Astrocyte of the hippocampus (primary cell): ENCODE measurements at places on chromosomes 12 and 14.

- DNase-seq, result peak; percentile 34
Observed at GRCh38 chr14:102182936-102183619, 43.4 kb downstream of the WDR20 start.

DNA sequence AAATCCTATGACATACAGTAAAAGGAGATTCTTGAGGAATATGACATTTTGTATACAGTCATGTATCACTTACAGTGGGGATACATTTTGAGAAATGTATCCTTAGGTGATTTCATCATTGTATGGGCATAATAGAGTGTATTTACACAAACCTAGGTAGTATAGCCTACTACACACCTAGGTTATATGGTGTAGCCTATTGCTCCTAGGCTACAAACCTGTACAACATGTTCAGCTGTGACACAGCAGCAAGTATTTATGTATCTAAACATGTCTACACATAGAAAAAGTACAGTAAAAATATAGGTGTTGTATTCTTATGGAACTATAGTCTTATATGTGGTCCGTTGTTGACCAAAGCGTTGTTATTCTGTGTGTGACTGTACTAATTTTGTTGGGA is 178.8 kb downstream of the FOXA1 start:
- no peak for DNase-seq

- DNase-seq, result no peak
Observed at GRCh38 chr12:30845676-30846075, 80.9 kb upstream of the TSPAN11 start.

DNA sequence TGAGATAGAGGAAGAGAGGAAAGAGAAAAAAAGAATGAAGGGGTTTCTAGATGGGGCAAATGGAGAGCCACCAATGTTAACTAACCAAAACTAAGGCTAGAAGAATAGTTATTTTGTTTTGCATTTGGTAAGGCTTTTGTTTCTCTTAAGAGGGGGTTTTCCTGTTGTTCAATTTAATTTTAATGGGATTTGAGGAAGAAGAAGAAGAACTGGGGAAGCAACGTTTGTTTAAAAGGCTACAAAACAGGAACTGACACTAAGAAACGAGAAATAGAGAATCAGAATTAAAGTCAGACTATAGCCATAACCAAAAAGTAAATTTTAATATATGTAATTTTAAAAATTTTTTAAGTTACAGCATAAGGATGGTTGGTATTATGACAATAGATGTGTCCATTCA is 13.7 kb downstream of the TXNDC16 start:
- DNase-seq, result no peak

GRCh38 chr14:105865904-105866840 is 339.8 kb downstream of the TMEM121 start:
- no peak for DNase-seq

DNA sequence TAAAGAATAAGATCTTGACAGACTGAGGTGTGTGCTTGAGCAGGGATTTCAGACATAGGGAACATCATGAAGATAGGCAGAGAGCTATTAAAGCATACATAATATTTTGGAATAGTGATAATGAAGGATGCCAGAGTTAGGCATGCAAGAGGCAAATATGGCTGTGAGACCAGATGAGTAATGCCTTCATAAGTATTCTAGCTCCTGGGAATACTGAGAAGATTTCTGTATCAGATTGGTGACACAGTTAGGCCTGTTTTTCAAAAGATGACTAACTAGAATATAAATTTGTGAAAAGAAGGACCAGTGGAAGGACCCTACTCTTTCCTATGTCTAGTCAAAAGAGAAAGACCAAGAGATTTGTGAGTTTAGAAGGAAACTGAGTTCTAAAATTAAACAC is 108.8 kb downstream of the TXNDC16 start:
- DNase-seq, result no peak

DNA sequence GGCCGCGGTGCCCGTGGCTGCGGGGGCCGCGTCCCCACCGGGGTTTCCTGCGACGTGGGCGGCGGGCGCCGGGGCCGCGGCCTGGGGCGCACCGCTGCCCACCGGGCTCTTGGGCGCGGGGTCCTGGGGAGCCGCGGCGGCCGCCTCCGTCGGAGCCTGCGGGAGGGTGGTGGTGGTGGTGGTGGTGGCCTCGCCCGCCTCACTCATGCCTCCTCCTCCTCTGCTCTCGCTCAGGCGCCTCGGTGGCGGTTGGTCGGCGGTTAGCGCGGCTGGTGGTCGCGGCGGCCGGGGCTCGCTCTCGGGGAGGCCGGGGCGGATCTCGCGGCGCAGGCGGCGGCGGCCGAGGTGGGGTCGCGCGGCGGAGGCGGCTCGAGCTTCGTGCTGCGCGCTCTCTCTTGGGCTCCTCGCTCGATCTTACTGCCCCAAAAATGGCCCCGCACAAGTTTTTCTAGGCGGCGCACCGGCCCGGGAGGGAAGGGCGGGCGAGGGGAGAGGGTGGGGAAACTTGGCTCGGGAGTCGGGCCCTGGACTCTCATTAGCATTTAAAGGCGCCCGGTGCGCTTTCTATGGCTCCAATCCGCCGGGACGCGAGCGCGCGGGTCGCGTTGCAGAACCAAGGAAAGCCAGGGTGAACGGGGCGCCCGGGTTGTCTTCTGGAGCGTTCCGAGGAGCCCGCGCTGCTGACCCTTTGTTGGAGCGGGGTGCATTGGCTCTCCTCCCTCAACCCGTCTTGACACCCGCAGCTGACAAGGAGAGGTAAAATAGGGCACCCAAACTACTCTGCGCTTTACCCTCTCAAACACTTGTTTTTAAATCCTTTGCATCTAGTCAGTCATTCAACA is at the start of gene YBX3:
TSS of gene YBX3 (minus strand) at position 419 of the 842 bp plus-strand sequence. CDS start at position 207, 212 bp downstream.
- peak; percentile 89 for DNase-seq

- DNase-seq, result no peak
Observed at GRCh38 chr14:104843006-104843405, 22.1 kb upstream of the CEP170B start.

DNA sequence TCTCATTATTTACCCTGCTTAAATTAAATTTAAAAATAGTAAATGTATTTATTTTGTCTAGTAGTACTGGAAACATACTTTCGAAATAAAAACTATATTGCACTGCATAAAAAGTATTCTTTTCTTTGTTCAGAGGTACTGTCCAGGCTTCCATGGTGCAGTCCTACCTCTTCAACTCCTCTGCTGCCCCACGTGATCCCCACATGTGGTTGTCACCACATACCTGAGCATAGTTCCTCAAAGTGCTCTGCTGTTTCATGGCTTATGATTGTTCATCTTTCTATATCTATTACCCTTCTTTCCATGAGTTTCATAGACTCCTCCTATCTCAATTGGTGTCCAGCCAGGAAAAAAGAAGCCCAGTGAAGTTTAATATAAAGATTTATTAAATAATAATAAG is 317.5 kb upstream of the OR4E1 start:
- DNase-seq, result no peak

DNA sequence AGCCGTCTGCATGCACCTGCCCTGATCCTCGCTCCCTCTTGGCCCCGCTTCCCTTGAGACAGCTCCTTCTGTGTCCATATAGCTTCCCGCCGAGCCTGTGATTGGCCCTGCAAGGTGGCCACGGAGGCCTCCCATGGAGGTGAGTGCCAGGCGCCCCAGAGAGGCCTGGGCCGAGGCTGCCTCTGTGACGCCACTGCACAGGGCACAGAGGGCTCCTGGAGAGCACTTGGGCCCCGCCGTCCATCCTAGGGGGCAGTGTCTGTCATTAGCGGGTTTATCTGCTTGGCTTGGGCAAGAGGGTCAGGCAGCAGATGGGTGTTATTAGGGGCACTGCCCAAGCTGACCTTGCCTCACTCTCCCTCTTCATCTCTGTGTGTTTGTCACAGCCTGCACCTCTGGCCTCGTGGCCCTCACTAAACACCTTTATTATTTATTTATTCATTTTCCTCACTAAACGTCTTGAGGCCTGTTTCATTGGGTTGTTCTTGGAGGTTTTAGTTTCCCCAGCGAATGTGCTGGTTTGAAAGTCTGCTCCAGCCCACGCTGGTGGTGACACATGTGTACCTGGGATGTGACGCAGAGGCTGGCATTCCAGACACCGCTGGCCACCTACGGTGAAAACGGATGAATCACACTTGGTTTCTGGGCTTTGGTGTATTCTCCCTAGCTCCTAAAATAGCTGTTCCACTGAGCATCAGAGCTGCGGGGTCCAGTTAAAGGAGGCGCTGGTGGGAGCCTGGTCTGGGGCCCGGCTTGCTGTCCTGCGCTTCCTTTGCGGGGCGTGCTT is 5.9 kb downstream of the ZFYVE21 start:
- DNase-seq, result peak; percentile 93

DNA sequence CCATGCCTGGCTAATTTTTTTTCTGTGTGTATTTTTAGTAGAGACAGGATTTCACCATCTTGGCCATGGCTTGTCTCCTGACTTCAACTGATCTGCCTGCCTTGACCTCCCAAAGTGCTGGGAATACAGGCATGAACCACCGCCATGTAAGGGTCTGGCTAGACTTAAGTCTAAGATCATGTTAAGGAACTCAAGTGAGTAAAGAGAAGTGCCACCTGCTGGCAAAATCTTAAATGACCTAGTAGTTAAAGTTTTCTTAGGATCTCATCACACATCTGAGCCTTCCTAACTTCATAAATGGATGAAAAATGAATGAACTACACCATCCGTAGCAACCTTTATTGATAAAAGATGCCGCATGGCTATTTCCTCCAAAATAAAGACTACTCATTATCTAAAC is 1.7 kb upstream of the C12orf56 start:
- peak; percentile 43 for DNase-seq

DNA sequence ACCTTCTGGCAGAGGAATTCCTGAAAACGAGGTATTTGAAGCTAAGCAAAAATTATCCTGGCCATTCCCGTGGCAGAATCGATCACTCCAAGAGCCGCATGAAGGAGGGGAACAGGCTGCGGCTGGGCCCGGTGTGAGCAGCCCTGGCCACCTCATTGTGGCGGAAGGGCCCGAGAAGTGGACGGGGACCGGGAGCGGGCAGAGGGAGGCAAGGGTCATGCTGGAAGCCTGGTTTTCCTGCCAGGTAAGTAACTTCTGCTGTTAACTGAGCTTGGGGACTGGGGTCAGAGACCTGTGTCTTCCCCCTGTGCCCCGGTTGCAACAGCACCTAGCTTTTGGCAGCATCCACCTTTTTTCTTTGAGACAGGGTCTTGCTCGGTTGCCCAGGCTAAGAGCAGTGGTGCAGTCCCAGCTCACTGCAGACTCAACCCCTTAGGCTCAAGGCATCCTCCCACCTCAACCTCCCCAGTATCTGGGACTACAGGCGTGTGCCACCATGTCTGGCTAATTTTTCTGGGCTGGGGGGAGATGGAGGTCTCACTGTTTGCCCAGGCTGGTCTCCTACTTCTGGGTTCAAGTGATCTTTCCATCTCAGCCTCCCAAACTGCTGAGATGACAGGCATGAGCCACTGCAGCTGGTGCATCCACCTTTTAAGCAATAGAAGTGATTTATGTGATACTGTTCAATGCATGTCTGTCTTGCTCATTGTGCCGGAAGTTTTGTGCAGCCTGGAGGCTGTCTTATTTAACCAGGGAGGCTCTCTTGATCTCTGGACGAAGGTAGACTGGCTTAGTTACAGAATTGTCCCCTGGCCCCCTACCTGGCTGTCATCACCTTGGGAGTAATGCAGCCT is 174.0 kb upstream of the MYL2 start:
- DNase-seq, result no peak

- peak; percentile 84 for DNase-seq
Observed at GRCh38 chr12:6476489-6476888, 6.0 kb upstream of the VAMP1 start.

- DNase-seq, result no peak
Observed at GRCh38 chr14:102333390-102333789, 13.8 kb downstream of the ZNF839 start.

DNA sequence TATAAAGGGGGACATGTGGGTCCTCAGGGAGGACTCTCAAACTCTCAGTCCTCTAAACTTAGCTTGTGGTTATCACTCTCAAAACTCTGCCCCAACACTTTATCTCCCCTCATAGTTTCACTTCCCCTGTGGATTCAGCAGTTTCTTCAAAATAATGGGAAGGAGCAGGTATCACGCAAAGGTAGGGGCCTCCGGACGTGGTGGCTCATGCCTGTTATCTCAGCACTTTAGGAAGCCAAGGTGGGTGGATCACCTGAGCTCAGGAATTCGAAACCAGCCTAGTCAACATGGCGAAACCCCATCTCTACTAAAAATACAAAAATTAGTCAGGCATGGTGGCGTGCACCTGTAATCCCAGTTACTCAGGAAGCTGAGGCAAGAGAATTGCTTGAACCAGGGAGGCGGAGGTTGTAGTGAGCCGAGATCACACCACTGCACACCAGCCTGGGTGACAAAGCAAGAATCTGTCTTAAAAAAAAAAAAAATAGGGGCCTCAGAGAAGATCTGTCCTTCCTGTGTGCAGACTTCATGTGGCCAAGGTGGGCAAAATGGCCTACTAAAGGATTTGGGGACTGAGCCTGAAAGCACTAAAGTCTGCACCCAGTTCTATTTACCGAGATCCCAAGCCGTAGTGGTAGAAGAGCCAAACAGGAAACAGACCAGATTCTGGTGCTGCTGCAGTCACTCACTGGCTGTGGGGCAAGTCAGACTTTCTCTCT is 6.4 kb downstream of the ITGB7 start:
- DNase-seq, result no peak

- DNase-seq, result peak; percentile 70
Observed at GRCh38 chr12:82182601-82183190, 175.5 kb downstream of the CCDC59 start.

DNA sequence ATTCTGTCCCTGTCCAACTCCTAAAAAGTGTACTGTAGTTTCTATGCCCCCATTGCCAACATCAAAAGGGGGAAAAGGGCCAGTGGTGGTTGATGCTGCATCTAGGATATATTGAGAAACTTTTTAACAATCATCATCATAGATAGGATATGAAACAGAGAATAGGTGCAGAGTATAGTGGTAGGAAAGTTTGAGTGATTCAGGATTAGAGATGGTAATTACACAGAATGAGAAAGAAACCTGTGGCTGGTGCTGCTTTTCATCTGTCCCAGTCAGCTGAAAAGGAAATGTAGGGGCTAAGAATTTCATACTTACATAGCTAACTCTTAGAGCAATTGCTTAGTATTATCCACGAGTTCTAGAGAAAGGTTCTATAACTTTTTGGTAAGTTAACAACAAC is 67.6 kb downstream of the GTF2A1 start:
- DNase-seq, result no peak

- no peak for DNase-seq
Observed at GRCh38 chr14:103728721-103729120, 13.1 kb downstream of the ZFYVE21 start.

DNA sequence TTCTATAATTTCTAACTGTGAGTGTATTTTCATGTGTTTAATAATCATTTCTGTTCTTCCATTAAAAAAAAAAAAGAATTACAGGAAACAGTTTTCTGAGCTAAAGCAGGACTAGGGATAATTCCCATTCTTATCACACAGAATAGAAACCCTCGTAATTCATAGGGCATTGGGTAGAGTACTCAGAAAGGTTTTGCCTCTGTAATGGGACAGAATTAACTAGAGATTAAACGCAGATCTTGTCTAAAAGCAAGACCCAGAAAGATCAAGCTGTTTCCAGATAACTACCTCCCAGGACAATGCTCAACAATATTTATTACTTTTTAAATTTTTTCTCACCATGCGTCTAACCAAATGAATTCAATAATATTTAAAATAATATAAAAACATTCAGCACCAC is 10.2 kb downstream of the GSKIP start:
- DNase-seq, result no peak
